Subcutaneous preadipocyte (primary cell): ENCODE measurements at places on chromosomes 4 and X. TPM values are rescaled to one million over a fixed set of nuclear protein-coding genes. Genes with fewer than 3 reads are reported as not detected.

VEGFD gene
- total RNA-seq, result 0.78 and 1.1 TPM in 2 replicates

POU3F4 gene
- total RNA-seq, result not detected in 2 replicates

JCHAIN gene
- not detected in 2 replicates for total RNA-seq

NCAPG gene
- total RNA-seq, result 35.6 and 51.6 TPM in 2 replicates

TRIM75 gene
- not detected in 2 replicates for total RNA-seq

TDO2 gene
- under 0.01 TPM in 1 of 2 replicates, not detected in the other for total RNA-seq
